ENCODE measurements at places on chromosomes 12 and 14.

GRCh38 chr14:103533999-103534575 lies 5.1 kb downstream of the TRMT61A start:
- no peak for DNase-seq

DNA sequence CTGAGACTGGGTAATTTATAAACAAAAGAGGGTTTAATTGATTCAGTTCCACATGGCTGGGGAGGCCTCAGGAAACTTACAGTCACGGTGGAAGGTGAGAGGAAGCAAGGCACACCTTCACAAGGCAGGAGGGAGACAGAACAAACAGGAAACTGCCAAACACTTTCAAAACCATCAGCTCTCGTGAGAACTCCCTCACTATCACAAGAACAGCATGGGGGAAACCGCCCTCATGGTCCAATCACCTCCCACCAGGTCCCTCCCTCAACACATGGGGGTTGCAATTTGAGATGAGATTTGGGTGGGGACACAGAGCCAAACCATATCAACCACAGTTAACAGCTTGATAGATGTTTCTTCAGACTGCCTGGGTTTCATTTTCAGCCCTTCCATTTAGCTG lies 6.2 kb upstream of the GNPNAT1 start:
- DNase-seq = no peak

GRCh38 chr14:102903889-102904512 lies 18.5 kb upstream of the AMN start:
- DNase-seq = no peak

DNA sequence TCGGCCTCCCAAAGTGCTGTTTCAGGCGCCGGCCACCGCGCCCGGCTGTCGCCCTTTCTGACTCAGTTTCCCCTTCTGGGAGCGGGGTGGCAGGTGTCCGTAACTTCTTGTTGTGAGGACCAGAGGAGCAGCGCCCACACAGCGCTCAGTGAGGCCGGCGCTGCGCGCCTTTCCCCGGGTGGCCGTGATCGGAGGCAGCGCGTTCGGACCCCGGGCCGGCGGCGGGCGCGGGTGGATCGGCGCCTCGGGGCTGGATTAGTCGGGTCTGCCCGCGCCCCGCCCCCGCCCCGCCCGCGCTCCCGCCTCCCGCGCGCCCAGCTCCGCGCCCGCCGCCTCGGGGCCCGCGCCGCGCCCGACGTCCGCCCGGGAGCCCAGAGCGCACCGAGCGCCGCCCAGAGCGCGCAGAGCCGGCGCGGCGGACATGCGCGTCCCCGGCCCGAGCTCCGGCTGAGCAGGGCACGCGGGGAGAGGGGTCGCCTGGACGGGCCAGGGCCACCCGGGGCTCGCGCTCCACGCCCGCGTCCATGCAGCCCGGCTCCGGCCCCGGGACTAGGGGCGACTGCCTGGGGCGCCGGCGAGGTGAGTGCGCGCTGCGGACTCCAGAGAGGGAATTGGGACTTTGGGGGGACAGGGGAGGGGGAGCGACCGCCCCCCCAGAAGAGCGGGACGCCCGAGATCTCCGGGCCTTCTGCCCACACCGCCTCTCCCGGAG lies 50.6 kb downstream of the LRCOL1 start:
- DNase-seq = peak; percentile 61

GRCh38 chr14:45766247-45766646 lies 513.2 kb upstream of the MIS18BP1 start:
- DNase-seq = no peak

DNA sequence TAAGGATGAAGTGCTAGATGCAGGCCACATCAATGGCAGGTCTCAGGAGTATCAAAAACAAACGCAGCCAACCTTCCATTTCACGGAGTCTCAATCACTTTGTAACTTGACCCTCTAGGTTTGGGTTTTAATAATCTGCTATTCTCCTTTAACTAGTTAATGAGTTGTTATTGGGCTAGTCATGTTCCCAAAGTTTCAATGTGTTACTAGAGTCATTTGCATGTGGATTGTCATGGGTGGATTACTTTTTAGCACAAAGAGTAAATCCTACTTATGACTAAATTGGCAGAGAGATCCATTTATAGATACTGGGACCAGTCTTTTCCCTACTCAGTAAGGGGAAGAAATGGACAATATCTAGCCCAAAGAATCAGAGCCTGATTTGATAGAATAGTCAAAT lies 151.0 kb downstream of the BCAT1 start:
- DNase-seq = no peak

DNA sequence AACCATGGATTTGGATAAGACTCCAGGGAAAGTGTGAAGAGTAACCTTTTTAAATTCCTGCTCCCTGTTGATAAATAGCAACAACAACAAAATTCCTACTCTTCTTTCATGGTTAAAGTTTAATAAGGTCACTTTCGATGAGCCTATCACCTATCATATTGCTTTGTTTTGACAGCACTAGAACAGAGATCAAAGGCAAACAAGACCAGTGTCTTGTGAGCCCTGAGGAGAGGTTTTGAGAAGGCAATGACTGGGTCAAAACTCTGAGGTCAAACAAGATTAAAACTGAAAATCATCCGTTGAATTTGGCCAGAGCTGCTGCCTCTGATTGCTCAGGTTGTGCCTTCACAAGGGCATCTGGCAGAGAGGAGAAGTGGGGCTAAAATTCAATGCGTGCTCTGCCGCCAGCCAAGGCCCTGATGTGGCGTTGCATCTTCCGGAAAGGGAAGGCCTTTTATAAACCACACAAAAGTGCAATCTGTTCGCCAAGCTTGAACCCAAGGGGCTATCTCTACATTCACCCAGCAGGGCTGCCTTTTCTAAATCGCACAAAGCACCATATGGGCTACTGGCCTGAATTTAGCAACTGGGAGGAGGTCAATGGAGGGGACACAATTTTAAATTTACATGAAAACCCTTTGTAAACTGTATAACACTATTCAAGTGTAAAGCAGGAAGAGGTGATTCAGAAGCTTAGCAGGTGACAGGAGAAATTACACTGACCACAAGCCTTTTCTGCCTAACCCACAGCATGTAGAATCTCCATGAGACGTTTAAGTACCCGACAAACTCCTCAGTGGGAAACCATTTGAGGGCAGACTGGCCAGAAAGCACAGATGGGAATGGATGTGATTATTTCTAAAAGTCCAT lies 140.8 kb downstream of the DAD1 start:
- no peak for DNase-seq

GRCh38 chr14:90600619-90601018 lies 203.8 kb downstream of the CALM1 start:
- DNase-seq = no peak

DNA sequence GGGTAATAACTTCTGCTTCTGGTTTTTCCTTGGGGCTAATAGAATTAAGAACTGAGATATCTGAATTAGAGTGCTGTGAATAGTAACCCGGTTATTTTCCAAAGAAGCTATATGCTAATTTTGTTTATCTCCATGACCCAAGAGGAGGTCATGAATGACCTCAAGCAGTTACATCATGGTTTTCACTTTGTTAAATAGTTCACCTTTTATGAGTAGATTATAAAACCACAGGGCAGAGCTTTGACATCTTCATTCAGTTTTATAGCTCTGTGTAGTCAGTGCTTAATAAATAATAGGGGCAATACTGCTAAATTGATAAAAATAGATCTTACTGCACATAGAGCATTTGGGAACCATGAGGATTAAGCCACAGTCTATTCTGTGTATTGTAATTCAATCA lies 462.2 kb downstream of the LRIG3 start:
- no peak for DNase-seq

DNA sequence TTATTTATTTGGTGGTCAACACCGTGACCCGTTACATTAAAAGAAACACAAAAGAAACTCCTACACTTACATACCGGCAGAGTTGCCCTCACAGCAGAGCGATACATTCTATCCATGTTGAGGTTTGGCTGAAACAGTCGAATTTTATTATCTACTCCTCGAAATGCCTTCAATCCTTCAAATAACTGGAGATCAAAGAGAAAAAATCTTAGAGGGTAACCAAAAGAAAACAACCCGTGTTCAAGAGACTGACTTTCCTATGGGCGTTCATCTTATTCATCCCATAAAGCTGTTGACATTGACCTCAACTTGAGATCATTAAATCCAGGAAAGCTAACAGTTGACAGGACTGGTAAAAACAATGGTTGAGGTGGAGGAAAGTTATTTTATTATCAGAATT lies 67.7 kb downstream of the BCAT1 start:
- no peak for DNase-seq

DNA sequence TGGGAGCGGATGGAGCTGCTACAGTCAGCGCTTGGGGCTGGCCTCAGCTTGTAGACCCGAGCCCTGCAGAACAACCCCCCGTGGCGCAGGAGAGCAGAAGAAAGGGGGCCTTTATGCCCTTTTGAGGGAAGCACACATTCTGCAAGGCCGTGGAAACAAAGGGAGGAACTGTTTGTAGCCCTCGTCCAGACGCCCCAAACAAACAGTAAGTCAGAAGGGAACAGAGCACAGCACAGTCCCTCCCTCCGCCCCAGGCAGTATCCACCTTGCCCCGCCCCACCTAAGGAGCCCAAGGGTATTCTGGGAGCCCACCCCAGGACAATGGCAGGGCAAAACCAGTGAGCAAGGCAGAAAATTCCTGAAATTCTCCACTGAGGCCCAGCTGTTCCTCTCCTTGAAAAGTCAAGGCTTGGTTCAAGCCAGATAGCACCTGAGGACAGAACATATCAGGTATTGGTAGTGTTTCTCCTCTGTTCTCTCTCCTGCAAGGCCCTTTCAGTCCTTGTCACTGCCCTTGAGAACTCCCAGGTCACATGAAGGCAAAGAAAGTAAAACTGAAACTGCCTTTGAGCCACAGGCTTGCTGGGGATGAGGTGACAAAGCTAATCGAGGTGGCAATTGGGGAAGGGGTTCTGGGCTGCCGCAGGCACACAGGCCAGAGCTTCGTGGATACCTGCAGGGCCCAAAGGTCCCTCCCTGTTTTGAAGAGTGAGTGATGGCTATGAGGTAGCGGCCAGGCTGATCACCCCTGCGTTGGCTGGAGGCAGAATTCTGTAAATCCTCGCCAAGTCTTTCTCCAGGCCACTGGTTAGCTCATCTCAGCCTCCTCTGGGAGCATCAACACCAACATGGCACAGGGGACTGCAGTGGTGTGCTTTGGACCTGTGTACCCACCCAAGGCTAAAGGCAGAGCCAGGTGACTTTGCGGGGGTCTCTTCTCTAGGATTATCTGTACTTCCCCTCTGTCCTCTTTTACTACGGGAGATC lies 499 bp downstream of the DGLUCY start:
- DNase-seq = peak; percentile 81
